ENCODE measurements at places on chromosomes 6 and 20. TPM values are rescaled to one million over a fixed set of nuclear protein-coding genes. Genes with fewer than 3 reads are reported as not detected.

- no peak for ATAC-seq
Measured at GRCh38 chr6:5219011-5219691, 41.6 kb downstream of the LYRM4 start.

DNA sequence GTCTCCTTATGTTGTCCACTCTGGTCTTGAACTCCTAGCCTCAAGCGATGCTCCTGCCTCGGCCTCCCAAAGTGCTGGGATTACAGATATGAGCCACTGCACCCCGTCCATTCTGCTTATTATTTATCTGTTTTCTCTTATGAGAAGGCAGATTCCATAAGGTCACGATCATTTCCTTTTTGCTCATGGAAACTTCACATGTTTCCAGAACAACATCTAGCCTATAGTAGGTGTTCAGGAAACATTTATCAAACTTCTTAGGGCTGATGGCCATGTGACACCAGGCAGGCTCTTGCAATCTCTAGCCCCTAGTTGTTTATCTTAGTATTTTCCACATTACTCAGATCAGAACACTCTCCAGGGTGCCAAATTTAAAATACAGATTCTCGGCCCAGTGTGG is 61.2 kb downstream of the ZFP64 start:
- no peak for ATAC-seq

DNA sequence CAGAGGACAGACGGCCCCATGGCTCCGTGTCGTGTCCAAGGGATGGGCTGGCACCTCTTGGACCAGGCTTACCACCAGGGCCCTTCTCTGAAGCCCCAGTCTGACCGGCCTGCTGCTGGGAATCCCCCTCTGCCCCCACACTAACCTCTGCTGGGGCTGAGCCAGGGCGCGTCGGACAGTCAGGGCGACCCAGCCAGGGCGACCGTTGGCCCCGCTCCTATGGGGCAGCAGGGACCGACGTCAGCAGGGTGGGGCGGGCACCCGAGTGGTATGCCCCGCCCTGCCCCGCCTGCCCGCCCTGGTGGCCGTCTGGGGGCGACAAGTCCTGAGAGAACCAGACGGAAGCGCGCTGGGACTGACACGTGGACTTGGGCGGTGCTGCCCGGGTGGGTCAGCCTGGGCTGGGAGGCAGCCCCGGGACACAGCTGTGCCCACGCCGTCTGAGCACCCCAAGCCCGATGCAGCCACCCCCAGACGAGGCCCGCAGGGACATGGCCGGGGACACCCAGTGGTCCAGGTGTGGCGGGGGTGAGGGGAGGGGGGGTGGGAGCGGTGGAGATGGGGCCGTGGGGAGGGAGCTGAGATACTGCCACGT is at the start of gene SLC17A9:
SLC17A9 (plus strand) TSS at position 337 of the 595 bp plus-strand sequence; CDS start at position 459, 122 bp downstream.
- peak; percentile 70 for ATAC-seq

GRCh38 chr6:41763470-41763869 is 16.2 kb downstream of the FRS3 start:
- no peak for ATAC-seq

DNA sequence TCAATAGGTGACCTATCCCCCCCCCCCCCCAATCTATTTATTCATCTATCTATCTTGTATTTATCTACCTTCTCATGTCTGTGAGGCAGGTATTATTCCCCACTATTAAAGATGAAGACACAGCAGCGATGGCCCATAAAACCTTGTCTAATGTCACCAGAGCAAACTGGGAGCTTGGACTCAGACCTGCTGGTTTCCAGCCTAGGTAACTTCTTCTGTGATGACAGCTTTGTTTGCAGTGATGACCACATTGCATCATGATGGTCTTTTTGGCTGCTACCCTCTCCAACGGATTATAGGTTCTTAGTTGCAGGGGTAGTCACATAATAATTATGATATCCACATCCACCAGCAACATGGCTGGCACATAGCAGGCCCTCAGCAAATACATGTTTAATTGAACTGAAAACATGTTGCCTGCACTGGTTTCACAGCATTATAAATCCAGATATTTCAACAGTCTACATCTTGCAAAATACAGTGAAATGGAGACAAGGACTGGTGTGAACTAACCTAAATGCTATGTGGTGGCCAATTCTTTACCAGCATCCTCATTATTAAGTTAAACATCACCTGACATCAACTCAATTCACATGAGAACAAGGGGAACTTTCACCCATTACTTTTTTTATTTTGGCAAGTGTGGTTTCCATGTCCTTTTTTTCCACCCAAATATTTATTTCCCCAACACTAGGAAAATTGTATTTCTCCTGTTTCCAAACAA is 712.5 kb upstream of the NRSN1 start:
- no peak for ATAC-seq

- no peak for ATAC-seq
Measured at GRCh38 chr20:48187851-48188250, 402.6 kb upstream of the SULF2 start.

- ATAC-seq, result no peak
Measured at GRCh38 chr20:47623206-47623605, 121.5 kb downstream of the NCOA3 start.

GRCh38 chr6:88119769-88120168 is 46.4 kb downstream of the CNR1 start:
- no peak for ATAC-seq

DNA sequence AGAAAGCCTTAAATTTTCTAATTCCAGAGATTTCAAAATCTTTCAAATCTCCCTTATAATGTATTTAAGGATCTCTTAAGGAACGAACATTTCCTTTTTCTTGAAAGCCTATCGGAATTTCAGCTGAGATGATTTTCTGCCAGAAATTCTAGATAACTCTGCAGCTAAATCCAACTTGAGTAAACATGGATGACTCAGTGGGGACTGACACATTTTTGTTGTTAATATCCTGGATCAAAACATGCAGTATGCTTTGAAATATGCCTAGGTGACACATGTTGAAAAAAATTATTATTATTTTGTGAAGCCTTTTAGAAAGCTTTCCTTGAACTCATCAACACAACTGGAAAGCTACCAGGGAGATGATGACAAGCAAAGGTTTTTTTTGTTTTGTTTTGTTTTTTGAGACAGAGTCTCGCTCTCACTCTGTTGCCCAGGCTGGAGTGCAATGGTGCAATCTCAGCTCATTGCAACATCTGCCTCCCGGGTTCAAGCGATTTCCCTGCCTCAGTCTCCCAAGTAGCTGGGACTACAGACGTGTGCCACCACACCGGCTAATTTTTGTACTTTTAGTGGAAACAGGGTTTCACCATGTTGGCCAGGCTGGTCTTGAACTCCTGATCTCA is 140.1 kb upstream of the SNX9 start:
- ATAC-seq, result no peak

GRCh38 chr6:148296771-148297170 is 45.9 kb upstream of the SASH1 start:
- ATAC-seq, result no peak

GRCh38 chr6:69422475-69422874 is 374.3 kb downstream of the LMBRD1 start:
- no peak for ATAC-seq

GRCh38 chr6:158206740-158207421 is 38.7 kb downstream of the GTF2H5 start:
- no peak for ATAC-seq

GRCh38 chr20:17786221-17786718 is 86.5 kb downstream of the BANF2 start:
- ATAC-seq, result no peak

- ATAC-seq, result no peak
Measured at GRCh38 chr6:23308166-23308565, 738.8 kb downstream of the HDGFL1 start.

PNPLA1 gene
- not detected for total RNA-seq

ARMC12 gene
- total RNA-seq, result 1.9 TPM

SCRT2 gene
- not detected for total RNA-seq

ERVFRD-1 gene
- total RNA-seq, result 0.11 TPM
